ENCODE measurements at places on chromosomes 12 and 14. TPM values are rescaled to one million over a fixed set of nuclear protein-coding genes. Genes with fewer than 3 reads are reported as not detected.

Gene ASIC1
- polyA plus RNA-seq: 9.1 TPM

- peak; percentile 61 for DNase-seq
Observed at GRCh38 chr14:90495357-90496276, 98.8 kb downstream of the CALM1 start.

GRCh38 chr12:125220404-125221273, 155.4 kb downstream of the AACS start:
- DNase-seq: no peak

GRCh38 chr12:52455821-52456220, 3.9 kb upstream of the KRT6B start:
- no peak for DNase-seq

DNA sequence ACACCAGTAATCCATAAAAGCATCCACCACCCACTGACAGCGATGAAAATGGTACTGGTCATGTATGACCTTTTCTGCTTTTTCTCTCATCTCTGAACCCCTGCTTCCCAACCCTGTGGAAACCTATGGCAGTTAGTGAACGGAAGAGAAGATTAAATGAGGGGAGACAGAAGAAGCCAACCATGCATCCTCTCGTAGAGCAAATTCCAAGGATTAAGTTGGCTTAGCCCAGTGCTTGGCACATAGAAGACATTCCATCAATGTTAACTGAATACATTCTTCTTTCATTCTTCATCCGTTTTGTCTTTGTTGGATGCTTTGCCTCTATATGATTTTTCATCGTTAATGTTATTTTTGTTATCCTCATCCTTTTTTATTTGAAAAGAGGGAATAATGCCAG, 339.7 kb upstream of the FLRT2 start:
- DNase-seq: no peak

DNA sequence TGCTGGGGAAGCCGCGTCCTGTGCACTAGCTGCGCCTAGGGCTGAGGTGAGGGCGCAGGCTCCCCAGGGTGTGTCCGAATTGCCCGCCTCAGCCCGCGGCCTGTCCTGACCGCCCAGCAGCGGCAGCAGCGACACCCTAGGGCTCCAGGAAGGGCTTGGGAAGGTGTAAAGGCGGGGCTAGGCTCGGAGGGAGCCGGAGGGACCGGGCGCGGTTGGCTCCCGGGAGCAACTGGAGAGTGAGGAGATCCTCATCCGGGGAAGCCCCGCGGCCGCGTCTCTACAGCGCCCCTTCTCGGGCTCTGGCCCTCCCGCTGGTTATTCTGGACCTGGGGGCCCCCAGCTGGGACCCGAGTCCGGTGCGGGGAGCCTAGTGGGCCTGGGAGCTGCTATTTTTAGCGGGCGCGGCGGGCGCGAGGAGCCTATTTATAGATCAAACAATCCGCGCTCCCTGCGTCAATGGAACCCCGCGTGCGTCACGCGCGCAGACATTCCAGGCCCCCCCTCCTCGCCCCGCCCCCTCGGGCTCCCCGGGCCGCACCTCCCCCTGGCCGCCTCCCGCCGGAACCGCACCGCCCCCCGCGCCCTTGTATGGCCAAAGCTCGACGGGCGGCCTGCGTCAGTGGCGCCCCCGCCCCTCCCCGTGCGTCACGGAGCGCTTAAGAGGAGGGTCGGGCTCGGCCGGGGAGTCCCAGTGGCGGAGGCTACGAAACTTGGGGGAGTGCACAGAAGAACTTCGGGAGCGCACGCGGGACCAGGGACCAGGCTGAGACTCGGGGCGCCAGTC, at the start of gene NR4A1:
NR4A1 (plus strand) TSS at position 685 of the 784 bp plus-strand sequence. CDS start 2,887 bp downstream, outside the sequence.
- DNase-seq: no peak

GRCh38 chr12:57715786-57716185, 21.9 kb downstream of the OS9 start:
- no peak for DNase-seq

Gene TDRD9
- 0.62 TPM for polyA plus RNA-seq

DNA sequence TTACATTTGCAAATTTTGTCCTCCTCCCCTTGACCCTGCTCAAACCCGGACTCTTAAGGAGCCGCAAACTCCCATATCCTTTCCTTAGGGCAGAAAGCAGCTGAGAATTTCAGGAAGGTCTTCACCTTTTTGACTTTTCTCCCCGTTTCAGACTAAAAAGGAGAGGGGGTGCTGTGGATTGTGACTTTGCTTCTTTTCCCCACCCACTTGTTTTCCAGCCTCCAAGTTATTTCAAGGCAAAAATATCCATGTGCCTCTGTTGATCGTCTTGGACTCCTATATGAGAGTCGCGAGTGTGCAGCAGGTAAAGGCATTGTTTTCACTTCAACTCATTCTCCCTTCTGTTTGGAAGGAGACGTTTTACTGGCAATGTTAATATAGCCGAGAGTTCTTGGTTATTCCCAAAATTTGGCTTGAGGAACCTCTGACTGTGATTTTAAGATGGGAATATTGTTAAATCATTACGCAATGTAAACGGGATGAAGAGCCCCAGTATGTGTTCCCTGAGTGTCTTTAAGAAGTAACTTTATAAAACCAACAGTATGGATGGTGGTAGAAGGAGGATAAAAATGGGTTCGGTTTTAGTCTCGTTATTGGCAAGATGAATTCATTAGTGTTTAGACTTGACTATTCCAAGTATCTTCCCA, 663 bp downstream of the LRRK2 start:
- no peak for DNase-seq

GRCh38 chr12:89461649-89462612, 62.7 kb downstream of the GALNT4 start:
- no peak for DNase-seq

- DNase-seq: no peak
Observed at GRCh38 chr14:105075379-105076295, 10.4 kb upstream of the GPR132 start.

Gene SYCP3
- polyA plus RNA-seq: 0.46 TPM

Gene NPFF
- not detected for polyA plus RNA-seq

Gene CIROP
- polyA plus RNA-seq: not detected

- peak; percentile 57 for DNase-seq
Observed at GRCh38 chr12:42705863-42706262, 116.3 kb upstream of the PRICKLE1 start.

- no peak for DNase-seq
Observed at GRCh38 chr14:100834794-100835547, 9.1 kb downstream of the MEG3 start.

DNA sequence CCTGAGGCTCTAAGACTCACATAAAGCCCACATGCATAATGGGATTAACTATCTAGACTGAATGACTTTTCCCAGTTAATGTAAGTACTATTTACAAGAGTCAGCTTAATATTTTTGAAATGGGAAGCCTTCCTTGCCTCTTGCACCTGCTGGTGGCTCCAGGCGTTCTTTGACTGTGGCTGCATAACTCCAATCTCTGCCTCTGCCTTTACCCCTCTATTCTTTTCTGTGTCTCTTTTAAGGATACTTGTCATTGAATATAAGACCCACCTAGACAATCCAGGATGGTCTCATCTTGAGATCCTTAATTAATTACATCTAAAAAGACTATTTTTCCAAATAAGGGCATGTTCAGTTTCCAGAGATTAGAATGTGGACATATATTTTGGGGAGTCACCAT, 66.9 kb upstream of the PCED1B start:
- no peak for DNase-seq

- no peak for DNase-seq
Observed at GRCh38 chr12:82479511-82479910, 121.2 kb downstream of the METTL25 start.

DNA sequence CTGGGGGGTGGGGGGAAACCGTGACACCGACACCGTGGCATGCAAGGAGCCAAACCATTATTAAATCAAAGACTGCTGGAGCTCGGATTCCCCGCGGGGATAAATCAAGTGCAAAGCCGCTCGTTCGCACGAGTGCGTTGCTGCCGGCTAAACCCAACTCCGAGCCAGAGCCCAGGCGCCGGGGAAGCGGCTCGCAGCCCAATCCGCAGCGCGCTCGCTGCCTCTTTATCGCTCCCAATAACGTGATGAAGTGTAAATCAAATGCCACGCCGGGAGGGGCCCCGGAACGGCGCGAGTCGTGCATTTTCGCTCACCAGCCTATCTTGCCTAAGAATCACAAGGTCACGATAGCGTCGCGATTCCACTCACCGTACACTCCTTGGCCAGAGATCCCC, 1.3 kb downstream of the MDGA2 start:
- DNase-seq: no peak

Gene RAP1B
- polyA plus RNA-seq: 98.0 TPM

GRCh38 chr12:2853626-2854025, 3.2 kb downstream of the TEX52 start:
- DNase-seq: peak; percentile 36

Gene SPIC
- polyA plus RNA-seq: not detected

GRCh38 chr12:65460063-65460462, 181.6 kb downstream of the MSRB3 start:
- DNase-seq: no peak

- no peak for DNase-seq
Observed at GRCh38 chr14:98714626-98715425, 557.2 kb downstream of the BCL11B start.

DNA sequence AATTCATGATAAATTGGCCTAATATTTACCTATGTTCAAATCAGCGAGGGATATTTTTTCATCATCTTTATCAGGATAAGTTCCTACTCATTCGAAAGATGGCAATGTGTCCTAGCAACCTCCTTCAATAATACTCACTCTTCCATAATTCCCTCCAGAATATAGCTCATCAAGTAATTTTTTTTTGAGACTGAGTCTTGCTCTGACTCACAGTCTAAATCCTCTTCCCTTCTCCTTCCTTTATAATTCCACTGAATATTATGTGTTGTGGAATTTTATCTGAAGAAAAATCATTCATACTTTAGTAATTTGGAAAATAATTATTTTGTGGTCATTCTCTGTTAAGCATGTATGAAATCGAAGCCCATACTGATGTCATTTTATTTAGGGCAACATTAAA, 663.8 kb downstream of the FLRT2 start:
- no peak for DNase-seq

- no peak for DNase-seq
Observed at GRCh38 chr12:26701604-26702215, 131.3 kb downstream of the ITPR2 start.

DNA sequence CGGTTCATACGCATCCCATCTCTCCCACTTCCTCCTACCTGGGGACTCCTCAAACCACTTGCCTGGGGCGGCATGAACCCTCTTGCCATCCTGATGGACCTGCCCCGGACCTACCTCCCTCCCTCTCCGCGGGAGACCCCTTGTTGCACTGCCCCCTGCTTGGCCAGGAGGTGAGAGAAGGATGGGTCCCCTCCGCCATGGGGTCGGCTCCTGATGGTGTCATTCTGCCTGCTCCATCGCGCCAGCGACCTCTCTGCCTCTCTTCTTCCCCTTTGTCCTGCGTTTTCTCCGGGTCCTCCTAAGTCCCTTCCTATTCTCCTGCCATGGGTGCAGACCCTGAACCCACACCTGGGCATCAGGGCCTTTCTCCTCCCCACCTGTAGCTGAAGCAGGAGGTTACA, 3.6 kb downstream of the WNT1 start:
- DNase-seq: no peak

DNA sequence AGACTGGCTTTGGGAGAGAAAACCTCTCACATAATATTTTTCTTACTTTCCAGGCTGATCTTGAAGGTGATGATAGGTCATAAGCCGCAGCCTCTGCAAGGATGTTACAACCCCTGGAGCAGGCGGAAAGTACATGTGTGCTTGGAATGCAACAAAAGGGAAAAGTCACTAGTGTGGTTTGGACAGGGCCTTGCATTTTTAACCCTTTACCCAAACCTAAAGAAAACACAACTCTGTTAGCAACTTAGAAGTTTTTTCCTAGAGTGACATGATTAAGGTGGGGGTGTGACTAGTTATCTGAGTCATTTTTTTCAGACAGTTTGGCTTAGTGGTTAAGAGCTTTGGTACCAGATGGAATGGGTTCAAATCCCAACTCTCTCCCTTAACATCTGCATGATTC, 97.0 kb downstream of the TMEM30B start:
- no peak for DNase-seq

Gene MYF5
- 25.0 TPM for polyA plus RNA-seq

Gene SERPINA4
- polyA plus RNA-seq: not detected

DNA sequence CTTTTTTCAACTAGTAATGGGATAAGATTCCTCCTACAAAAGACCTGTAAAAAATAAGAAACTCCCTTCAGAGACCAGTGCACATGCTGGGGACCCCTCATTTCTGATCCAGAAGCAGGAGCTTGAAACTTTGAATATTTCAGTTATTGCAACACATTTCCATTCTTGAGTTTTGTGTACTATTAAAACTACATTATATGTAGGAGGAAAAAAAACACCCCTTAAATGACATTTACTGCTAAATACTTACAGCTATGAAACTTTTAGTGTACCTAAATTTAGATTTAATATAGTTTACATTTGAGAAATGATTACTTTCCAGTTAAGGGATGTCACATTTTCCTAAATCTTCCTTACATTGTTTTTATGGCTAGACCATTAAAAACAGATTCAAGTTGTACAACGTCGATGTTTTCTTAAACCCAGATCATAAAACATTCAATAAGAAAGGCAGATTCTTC, 4.1 kb downstream of the LRIG3 start:
- no peak for DNase-seq

- DNase-seq: no peak
Observed at GRCh38 chr14:56953884-56954283, 143.6 kb upstream of the OTX2 start.
